ENCODE measurements at places on chromosomes 12 and 14.
A peak's percentile ranks its signal among the peaks of the same experiment; 100 is the strongest.

DNA sequence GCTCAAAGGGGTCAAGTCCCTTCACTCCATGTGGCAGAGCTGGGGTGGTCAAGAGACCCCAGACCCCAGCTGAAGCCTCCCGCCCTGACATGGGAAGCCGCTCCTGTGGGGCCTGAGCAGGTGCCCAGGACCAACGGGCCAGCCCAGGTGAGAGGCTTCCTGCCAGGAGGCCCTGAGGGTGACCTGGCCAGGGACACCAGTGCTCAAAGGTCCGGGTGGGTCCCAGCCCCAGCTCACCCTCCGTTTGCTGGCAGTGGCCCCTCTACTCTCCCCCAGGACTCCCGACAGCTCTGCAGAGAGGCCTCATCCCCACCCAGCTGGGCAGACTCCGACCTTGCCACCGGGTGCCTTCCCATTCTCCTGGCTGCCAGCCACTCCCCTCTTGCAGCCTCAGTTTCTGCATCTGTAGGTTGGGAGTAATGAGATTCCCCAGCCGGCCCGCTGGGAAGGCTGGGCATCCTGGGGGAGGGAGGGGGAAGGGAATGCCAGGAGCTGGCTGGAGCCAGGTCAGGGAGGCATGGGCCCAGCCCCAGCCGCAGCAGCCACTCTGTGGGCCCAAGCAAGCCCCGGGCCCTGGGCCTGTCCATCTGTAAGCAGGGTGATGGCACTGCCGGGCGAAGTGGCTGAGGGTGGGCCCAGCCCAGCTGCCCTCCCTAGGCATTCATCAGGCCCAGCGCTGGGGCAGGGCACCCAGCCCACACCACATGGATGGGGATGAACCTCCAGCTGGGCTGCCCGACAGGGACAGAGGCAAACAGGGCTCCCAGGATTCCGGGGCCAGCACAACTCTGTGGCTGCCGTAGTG is 10.3 kb upstream of the INF2 start:
- DNase-seq, result no peak

GRCh38 chr14:104254735-104255400 is 116.5 kb downstream of the KIF26A start:
- DNase-seq, result no peak

GRCh38 chr12:110347767-110348166 is 55.7 kb downstream of the ANAPC7 start:
- DNase-seq, result no peak

GRCh38 chr14:71400871-71401321 is 493.6 kb downstream of the PCNX1 start:
- DNase-seq, result no peak

GRCh38 chr14:75003250-75004027 is 718 bp downstream of the EIF2B2 start:
- peak; percentile 10 for DNase-seq

GRCh38 chr12:130711756-130712155 is 4.3 kb downstream of the RIMBP2 start:
- no peak for DNase-seq

- no peak for DNase-seq
These were observed 469.8 kb upstream of the SEL1L start for GRCh38 chr14:82003426-82003825.

GRCh38 chr14:29928117-29928640 is 532 bp upstream of the PRKD1 start:
- DNase-seq, result no peak

DNA sequence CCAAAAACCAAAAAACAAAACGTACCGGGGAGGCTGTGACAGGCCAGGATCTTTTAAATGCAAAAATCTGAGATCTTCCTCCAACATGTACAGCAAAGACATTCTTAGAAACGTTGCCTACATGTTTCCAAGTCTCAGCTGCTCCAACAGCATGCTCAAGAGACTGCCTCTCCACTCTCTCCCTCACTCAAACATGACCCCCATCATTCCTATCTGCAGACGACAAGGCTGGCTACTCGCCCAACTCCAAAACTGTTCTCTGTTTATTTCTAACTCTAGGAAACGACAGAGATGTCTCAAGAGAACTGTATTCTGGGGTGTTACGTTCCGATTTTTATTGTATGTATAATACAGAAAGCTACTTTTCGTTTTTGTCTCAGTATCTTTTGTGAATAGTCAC is 57.5 kb upstream of the TMCC3 start:
- DNase-seq, result no peak

DNA sequence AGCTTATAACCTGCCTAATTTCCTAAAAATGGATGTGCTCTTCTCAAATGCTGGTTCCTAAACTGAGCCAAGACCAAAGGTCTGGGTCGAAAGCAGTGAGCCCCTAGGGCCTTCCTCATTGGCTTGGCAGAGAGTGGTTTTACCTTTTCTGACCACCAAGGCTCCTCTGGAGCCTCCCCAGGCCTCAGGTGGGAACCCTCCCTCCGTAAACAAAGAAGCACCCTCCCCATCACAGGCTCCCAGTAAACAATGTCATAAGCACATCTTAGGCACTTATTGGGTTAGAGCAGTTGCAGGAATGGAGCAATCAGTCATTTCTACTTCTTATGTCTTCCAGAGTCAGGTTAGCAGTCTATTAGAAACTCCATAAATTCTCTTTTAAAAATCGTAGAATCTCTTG is 6.0 kb downstream of the CHPT1 start:
- DNase-seq, result no peak

DNA sequence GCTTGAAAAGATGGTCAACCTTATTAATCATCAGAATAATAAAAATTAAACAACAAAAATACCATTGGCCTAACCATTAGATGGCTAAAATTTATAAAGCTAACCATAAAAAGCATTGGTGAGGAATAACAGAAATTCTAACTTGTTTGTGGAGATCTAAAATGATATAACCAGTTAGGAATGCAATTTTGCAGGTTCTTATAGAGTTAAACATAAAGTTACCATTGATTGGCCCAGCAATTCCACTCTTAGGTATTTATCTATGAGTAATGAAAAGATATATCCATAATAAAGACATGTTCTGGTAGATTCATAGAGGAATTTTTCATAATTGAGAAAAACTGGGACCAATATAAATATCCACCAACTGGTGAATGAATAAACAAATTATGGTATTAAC is 1098.6 kb downstream of the FSCB start:
- no peak for DNase-seq

DNA sequence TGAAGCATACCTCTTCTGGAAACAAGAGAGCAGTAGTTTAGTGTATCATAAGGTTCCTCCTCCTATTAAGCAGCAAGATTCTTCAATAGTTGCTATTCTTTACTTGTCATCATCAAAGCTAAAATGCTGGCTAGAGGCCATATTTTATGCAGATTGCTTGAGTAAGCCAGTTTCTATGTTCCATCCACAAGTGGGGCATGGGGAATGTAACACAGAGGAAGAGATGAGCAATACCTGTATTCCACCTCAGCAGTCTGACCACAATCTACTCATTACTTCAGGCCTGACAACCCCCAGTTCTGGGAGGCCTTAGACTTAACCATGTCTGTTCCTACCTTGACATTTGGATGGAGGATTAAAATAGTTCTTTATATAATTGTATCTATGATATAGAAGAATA is 423.6 kb downstream of the BTG1 start:
- DNase-seq, result no peak

GRCh38 chr12:107468182-107468581 is 217.4 kb upstream of the PWP1 start:
- DNase-seq, result no peak

- DNase-seq, result peak; percentile 89
These were observed 17.3 kb upstream of the YY1 start for GRCh38 chr14:100221533-100222223.

GRCh38 chr12:110079477-110080400 is 31.4 kb upstream of the C12orf76 start:
- DNase-seq, result peak; percentile 50

DNA sequence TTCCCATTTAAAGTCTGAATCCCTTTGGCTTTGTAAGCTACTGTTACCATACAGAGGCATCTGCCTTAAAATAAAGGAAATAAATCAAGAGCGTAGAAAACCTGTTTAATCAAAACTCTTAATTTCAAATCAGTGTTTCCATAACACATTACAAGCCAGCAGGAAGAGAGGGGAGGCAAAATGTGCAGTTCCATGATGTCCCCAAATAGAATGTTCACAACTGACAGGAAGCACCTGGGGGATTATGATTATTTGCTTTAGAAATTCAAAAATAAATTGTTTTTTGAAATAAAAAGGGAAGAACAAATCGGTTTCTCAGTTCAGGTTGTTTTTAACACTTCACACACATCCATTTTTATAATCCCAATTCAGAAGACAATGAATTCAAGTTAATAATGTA is 21.4 kb downstream of the SOCS2 start:
- no peak for DNase-seq

DNA sequence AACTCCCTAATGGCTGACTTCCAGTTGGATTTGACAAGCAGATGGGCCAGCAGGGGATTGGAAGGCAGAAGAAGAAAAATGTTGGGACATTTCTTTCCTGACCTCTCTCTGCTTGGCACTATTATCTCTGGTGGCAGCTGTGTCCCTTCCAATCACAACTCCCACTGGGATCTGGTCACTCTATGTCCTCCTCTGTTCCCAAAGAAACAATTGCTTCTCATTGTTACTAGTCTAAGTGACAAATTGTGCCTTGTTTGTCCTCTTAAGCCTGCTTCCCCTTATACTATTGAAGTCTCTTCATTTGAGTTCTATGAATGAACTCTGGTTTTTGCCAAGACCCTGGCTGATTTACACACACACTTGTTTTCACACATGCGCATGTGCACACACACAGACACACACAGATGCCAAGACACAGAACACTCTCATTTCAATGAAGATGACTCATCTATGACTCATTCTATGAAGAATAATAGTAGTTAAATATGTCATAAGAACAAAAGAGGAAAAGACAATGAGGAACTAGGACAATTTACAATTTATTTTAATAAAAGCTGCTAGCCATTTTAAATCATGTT is 83.0 kb upstream of the FAR2 start:
- DNase-seq, result peak; percentile 87

GRCh38 chr14:85811340-85811739 is 281.4 kb downstream of the FLRT2 start:
- DNase-seq, result no peak

DNA sequence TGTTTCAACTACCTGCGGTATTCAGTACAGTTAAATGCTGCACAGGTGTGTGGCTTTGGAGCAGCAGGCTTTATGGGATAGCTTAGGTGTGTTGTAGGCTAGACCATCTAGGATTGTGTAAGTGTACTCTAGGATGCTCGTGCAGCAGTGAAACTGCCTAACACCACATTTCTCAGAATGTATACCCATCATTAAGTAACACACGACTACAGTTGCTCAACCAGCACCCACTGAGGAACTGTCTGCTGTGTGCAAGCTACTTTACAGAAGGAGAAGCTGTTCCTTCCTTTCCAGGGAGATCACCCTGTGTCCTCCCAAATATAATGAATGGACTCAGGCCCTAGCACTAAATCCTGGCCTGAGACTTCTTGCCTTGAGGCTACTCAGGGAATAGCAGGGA is 94.8 kb downstream of the SLC24A4 start:
- peak; percentile 77 for DNase-seq

DNA sequence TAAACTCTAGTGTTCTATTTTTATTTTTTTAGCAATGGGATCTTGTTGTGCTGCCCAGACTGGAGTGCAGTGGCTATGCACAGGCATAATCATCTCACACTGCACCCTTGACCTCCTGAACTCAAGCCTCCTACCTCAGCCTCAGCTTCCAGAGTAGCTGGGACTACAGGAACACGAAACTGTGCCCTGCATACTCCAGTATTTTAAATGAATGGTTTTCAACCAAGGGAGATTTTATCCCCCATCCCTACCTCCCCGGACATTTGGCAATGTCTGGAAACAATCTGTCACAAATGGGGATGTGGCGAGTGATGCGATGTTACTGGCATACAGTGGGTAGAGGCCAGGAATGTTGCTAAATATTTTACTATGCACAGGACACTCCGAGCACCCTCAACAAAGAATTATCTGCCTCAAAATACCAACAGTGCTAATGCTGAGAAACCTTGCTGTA is 2.1 kb downstream of the CBX5 start:
- peak; percentile 71 for DNase-seq

DNA sequence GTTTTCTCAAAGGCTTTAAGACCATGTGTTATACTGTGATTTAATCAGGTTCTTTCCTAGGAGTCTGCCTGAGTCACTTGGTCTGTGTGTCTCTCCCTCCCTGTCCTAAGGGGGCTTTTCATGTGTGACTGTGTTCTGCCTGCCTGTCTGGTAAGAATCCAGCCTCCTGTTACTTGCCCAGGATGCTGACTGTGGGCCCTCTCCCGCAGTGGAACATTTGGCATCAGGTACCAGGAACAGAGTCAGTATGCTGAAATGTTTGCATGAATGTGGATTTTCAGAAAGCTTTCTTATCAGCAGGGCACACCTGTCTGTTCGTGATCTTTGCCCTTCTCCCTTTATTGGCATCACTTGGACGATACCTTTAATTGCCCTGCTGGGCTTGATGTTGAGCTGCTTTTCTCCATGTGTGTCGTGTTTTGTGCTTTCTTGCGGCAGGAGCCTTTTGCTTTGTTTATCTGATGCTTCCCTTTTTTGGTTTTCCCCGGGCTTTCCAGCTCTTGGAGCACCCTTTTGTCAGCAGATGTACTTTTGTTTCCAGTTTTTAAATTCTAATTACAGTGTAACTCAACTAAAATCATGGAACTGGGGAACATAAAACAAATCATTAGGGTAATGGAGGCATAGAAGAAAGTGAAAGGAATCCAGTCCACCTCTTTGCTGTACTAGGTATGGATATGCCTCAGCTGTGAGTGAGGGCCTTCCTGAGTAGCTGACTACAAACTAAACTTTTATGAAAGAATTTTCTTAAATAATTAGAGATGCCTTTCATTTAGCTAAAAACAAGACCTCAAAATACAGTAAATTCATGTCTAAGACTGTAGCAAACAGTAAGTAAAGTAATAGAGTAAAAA is 72.5 kb downstream of the TRAF3 start:
- DNase-seq, result no peak

DNA sequence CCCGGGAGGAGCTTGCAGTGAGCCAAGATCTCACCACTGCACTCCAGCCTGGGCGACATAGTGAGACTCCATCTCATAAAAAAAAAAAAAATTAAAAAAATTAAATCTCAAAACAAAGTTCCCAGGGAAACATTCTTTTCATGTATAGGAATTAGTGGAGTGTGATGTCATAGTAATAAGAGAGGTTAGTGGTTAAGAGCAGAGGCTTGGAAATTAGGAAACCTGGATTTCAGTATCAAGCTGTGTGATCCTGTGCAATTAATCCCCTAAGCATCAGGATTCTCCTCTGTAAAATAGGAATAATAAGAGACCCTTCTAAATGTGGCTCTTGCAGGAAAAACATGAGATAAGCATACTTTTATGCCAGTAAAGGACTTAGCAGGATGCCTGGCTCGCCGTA is 3.1 kb upstream of the TXNRD1 start:
- no peak for DNase-seq

DNA sequence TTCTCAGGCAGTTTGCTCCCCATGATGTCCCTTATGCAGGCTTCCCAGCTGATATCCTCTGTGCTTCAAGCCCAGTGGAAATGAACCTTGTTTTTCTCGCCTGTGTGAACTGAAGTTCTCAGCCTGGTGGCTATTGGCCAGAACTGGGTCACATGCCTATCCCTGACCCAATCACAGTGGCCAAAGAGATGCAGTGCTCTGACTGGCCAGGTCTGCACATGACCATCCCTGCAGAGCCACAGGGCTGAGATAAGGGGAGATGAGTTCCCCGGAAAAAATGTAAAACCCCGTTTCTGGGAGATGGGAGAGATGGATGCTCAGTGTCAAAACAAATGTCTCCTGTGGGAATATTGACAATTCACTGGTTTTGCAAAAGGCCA is 34.7 kb upstream of the FZD10 start:
- no peak for DNase-seq

Data from NB4 (cell line).